ENCODE measurements at places on chromosomes 2 and 18.

DNA sequence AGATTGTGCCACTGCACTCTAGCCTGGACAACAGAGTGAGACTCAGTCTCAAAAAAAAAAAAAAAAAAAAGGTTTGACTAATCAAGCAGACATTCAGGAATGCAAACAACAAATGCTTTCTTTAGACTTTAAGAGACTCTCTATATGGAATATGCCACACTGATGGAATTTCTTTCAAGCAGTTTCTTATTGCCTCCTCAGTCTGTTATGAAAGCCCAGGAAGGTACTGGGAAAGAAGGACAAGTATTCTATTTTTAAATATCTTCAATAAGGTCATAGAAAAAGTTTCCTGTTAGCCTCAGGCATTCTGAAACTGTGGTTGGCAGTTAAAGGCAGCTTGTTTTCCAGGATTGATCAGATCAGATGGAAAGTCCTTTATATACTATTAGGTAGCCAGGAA is 241.6 kb downstream of the PIK3C3 start:
- peak; percentile 6 for DNase-seq

GRCh38 chr2:143950704-143951103 is 569.2 kb downstream of the ZEB2 start:
- DNase-seq = no peak

GRCh38 chr2:237449193-237449881 is 35.4 kb upstream of the COL6A3 start:
- no peak for DNase-seq

DNA sequence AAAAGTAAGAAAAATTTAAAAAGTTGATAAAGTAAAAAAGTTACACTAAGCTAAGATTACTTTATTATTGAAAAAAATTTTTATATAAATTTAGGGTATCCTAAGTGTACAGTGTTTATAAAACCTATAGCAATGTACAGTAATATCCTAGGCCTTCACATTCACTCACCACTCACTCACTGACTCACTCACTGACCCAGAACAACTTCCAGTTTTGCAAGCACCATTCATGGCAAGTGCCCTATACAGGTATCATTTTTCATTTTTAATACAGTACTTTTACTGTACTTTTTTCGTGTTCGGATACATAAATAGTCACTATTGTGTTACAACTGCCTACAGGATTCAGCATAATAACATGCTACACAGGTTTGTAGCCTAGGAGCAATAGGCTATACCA is 8.9 kb upstream of the THUMPD2 start:
- DNase-seq = no peak

GRCh38 chr2:126655500-126656430 is at the start of gene GYPC:
Gene GYPC, plus strand, starts transcription at chr2:126656158. Its CDS starts 106 bp downstream, at chr2:126656264.
- DNase-seq = peak; percentile 86

- DNase-seq = no peak
Observed at GRCh38 chr2:162591403-162592083, 247.0 kb downstream of the KCNH7 start.

- DNase-seq = no peak
Observed at GRCh38 chr2:184339966-184340365, 258.4 kb upstream of the ZNF804A start.

- DNase-seq = no peak
Observed at GRCh38 chr2:237878321-237879057, 19.1 kb downstream of the RAMP1 start.

DNA sequence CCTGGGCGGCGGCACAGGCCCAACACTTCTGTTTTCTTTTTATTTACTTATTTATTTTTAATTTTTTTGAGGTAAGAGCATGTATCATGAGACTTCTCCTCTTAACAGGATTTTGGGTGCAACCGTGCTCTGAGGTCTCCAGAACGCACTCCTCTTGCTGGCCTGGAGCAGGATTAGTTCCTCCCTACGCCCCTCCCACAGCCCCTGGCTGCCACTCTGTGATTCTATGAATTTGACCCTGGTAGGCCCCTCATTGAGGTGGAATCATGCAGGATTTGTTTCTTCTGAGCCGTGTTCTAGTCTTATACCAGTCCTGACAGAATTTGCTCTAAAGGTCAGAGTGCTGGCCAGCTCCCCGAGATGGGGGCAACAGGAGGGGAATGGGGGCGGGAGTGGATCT is 106.5 kb upstream of the HS6ST1 start:
- DNase-seq = no peak

DNA sequence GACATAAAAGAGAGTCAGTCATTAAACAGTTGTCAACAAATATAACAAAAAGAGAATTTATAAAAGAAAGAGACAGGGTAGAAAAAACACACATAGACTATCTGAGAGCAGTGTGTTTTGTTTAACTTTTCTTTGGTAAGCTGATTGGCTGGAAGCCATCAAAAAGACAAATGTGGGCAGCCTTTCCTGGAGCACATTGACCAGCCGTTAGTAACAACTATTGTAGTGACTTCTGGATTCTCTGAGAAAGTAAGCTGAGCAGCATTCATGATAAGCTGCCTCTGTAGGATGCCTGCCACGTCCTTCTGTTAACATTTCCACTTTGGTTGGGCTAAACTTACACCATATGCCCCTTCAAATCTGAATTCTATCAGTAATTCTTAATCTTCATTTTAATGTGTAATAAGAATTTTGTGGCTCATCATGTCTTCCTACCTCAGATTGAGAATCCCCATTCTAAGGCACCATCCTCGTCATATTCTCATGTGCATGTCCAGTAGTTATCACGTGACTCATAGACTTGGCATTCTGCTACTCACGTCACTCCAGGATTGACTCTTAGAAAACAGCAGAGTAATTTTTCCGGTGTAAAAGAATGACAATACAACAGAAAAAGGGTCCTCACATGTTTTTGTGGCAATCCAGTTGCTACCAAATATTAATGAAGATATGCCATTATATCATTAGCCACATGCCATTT is 43.4 kb upstream of the DNAJC10 start:
- peak; percentile 58 for DNase-seq

DNA sequence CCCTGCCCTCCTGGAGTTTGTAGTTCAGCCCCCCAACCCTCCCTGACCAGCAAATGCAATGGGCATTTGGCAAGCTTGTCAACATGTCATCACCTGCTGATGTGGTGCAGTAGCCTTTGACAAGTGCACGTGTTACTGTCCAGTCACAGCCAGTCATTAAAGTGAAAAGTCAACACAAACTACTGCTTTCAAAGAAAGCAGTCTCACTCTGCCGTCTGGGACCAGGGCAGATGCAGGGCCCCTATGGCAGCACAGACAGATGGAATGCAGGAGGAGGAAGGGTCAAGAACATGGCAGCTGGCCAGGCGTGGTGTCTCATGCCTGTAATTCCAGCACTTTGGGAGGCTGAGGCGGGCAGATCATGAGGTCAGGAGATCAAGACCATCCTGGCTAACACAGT is 222.4 kb upstream of the OSR1 start:
- DNase-seq = peak; percentile 50

DNA sequence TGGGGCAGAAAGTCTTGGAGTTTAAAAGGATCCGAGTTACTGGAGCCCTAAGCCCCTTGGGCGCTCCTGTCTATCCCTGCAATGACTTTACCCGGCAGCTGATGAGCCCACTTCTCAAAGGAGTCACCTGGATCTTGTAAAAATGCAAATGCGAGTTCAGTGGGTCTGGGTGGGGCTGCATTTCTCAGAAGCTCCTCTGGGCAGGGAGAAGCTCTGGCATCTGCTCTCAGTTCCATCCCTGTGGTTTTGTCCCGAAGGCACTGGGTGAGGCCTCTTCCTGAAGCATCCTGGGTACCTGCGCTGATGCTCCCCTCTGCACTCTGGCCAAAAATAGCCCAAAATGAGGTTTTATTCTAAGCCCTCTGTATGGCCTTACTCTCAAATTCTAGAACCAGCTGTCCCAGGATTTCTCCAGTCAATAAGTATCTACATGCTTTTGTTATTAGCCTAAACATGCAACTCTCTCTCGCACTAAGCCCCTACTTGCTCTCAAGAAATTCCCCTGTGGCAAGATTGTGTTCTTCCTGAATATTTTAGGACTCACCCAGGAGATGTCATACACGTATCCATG is 167.8 kb upstream of the APCDD1 start:
- no peak for DNase-seq

DNA sequence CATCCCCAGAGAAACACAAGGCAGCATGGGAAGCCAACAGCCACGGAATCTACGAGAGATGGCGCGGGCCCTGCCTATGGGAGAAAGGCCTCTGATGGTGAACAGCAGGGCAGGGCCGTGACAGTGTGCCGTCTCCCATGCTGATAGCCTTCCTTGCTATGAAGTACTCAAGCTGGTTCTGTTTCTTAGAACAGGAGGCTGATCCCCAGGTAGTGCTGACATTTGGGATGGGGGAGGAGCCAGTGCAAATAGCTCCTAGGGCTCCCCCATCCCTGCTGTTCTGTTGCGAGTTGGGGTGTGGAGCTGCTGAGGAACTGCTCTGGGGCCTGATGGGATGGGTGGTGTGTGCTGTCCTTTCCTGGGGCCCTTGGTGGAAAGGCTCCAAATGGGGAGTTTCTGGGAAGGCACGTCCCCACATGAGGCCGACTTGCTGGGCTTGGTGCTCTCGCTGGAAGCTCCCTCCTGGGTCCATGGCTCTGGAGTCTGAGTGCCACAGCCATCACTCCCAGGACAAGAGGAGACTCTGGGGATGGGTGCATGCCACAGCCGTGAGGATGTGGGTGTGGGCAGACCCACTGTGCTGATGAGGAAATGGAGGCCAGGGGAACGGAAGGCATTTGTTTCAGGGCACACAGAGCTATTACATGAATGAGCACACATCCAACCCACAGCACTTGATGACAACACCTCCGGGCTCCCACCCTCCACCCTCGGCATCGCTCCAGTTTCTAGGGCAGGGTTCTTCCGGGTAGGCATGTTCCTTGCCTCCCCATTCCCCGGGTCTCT is 246.8 kb downstream of the HDAC4 start:
- no peak for DNase-seq

GRCh38 chr2:15023221-15023620 is 390.7 kb downstream of the LRATD1 start:
- no peak for DNase-seq

DNA sequence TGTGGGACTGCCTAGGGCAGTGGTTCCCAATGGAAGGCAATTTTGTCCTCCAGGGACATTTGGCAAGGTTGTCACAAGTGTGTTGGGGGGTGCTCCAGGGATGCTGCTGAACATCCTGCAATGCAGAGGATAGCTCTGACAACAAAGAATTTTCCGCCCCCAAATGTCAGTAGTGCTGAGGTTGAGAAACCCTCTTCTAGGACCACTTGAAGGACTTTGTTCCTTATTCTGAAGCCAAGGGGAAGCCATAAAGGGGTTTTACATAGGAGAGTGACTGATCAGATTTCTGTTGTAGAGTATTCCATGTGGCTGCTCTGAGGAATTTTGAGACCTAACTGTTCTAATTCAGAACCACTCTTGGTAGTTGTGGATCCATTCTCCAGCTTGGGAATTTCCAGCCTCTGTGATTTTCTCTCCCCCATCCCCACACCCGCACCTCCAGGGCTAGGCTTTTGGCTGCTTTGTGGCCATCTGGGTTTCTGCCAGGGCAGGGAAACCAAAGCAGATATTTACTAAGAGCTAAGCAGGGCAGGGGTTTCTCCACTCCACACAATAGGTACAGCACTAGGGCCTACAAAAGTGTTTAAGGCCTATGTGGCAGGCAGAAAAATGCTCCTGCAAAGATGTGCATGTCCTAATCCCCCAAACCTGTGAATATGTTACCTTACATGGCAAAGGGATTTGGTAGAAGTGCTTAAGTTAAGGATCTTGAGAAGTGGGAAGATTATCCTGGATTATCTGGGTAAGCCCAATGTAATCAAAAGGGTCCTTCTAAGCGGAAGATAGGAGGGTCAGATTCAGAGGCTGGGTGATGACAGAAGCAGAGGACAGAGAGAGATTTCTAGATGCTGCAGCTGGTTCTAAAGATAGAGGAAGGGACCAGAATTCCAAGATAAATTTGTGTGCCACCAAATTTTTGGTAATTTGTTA is 135.4 kb downstream of the TMEM17 start:
- DNase-seq = no peak

DNA sequence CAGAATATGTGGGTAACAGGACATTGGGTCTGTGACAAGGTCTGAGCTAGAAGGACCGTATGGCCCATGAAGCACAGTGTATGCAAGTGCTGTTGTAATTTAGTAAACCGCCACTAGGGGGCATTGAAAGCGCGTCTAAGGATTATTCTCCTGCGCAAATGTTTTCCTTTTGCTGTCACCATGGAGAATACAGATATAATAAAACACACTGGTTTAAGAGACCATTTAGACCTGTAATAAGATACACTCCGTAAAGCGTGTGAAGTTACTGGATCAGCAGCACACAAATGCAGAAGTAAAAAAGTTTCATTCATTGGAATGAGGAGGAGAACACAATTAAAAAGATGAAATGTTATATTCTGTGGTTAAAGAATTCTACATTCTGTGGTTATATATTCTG is 272.4 kb downstream of the AGAP1 start:
- DNase-seq = peak; percentile 82

DNA sequence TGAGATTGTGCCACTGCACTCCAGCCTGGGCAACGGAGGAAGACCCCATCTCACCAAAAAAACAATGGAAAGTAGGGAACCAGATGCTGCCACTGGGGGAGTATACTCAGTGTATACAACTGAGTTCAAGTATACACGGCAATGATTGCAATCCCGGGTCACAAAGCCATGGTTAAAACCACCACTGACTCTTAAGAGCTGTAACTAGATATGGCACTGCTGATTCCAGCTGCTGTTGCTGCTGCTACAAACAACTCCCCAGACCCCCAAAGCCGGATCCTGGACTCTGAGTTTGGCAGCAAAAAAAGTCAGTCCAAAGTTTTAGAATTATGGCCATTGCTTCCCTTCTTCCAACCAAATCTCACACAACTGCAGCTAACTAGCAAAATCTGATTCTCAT is 43.7 kb upstream of the COX7A2L start:
- DNase-seq = no peak

GRCh38 chr2:83584672-83585071 is 874.4 kb downstream of the SUCLG1 start:
- peak; percentile 36 for DNase-seq

- DNase-seq = peak; percentile 26
Observed at GRCh38 chr18:48412339-48412929, 3.3 kb upstream of the ZBTB7C start.

DNA sequence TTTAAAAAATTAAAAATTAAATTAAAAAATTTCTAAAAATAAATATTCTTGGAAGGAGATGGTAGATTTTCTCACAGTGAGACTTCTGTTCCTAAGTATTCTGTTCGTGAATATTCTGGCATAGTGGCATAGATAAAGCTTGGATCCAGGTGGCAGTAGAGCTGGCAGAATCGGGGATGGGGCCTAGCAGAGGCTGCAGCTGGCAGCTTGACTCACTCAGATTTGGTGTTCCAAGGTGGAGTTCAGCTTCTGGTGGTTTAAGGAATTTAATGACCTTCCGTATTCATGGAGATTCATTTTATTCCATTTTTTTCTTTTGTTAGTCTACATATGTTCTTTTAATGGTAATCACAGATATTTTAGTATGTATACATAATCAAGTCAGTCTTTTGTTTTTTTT is 19.9 kb downstream of the ARMC9 start:
- no peak for DNase-seq

DNA sequence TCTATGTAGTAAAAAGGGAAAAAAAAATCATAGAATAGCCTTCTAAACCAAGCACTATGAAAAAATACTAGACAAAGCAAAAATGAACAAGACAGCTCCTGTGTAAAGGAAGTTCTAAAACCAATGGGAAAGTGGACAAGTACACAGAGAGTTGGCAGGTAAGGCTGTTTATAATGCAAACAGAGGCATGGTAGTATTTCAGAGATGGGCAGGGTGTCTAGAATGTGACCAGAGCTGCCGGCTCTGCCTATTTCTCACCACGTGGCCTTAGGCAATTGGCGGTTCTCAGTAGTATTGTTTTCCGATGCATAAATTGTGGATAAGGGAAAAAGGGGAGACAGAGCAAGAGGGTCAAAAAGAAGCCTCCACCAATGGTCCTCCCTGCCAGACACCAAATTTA is 173.6 kb downstream of the ANKRD30B start:
- no peak for DNase-seq

Measured in fibroblast of villous mesenchyme (primary cell).